ENCODE measurements at places on chromosomes 6 and 20. TPM values are rescaled to one million over a fixed set of nuclear protein-coding genes. Genes with fewer than 3 reads are reported as not detected.
A peak's percentile ranks its signal among the peaks of the same experiment; 100 is the strongest.

DNA sequence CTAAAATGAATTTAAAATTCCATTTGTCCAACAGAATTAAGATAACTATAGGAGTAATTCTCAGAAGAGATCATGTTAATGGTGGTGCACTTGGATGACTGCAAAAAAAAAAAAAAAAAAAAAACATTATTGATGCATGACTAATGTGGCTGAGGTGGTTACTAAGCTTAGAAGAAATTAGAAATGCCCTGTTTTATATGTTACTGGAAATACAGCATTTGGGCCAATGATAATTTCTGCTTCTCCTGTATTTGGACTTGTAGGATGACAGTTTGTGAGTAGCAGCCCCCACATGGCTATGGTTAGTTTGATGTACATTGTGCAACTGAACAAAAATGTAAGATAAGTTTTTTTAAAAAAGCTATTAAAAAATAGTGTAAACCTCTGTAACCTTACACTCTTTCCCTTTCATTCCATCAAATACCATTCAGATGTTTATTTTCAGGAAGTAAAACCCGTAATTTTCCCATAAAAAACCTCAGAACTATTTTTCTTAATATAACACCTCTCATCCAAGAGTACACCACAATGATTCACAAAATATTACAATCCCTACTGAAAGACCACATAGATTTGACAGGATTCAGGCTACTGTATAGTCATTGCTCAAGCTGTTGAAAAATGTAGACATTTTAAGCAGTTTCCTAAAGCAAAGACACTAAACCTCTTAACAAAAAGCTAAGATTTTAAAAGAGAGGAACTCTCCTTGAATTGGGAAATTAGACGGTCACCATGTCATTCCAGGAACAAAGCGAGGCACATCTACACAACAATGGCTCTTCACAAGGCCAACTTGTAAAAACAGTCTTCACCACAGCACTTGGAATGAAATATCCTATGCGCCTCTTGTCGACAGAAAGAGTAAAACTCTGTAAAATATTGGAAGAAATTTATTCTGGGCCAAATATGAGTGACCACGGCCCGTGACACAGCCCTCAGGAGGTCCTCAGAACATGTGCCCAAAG is 83.0 kb downstream of the WDR27 start:
- DNase-seq = no peak

GRCh38 chr6:1200409-1201101 is 111.3 kb upstream of the FOXQ1 start:
- no peak for DNase-seq

- DNase-seq = no peak
Measured at GRCh38 chr6:41257369-41258195, 28.9 kb downstream of the TREM1 start.

DNA sequence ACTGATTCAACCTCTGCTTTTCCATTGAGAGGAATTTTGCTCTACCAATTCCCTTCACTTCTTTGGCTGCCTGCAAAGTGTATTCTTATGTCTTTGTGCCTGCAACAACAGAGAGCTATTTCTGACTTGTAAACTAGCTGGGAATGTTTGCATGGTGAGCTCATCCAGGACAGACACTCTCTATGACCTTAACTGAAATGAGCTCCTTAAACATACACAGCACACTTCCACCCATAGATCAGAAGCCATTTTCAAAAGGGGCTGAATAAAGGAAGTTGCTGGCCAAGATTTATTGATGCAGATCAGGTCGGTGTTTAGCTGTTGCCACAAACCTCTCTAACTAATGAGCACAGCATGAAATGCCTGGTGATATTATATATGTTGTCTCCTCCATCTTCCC is 377.7 kb downstream of the BTBD9 start:
- DNase-seq = no peak

GRCh38 chr6:124858564-124858963 is 103.7 kb upstream of the RNF217 start:
- no peak for DNase-seq

DNA sequence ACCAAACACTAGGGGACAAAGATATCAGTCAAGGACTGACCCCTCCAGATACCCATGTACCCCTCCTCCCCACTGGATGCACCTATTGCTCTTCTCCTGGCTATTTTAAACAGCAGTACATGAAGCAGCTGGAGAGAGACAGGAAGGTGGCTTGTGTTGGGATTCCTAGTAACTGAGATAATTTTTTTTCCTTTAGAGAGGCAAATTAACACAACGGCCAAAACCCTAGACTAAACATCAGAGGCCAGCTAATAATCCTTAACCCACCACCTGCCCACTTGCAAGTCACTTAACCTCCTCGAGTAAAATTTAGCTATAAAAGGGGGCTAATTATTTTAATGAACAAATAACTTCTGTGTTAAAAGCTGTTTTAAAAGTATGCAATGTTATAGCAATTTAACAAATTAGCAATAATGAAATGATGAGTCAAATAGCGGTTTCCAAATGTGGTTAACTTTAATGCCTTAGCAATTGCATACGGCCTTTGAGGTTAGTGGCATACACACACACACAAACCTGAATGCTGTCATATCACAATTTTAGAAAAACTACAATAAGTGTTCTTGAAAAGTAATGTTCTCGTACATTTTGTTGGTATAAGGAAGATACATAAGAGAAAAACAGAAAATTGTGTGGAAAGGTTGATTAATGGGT is 151.7 kb downstream of the FRK start:
- no peak for DNase-seq

DNA sequence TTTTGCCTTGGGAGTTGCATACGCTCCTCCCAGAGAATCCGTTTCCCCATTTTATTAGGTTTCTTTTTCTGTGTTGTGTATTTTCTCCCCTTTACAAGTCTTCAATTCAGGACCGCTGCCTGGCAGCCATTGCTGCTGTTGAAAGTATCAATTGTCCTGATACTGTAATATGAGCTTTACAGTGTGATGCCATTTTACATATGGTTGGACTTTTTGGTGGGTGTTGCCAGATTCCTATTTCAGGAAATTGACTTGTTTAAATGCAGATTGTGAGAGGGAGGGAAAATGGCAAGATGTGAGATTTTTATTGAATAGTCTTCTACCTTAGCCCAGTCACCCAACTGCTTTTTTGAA is 1.2 kb downstream of the PANK2 start:
- no peak for DNase-seq

- no peak for DNase-seq
Measured at GRCh38 chr6:109345986-109346385, 36.3 kb downstream of the CD164 start.

DNA sequence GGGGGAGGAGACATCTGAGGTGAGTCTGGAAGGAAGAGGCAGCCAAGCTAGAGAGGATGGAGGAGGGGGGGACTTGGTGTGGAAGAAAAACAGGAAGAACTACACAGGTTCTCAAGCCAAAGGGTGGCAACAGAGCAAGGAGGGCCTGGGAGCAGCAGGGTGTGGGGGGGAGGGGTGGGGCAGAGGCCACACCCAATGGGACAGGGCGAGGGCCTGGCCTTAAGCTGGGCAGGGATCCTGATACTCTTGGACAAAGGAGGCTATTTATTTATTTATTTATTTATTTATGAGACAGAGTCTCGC is 359.0 kb downstream of the ZFAND3 start:
- DNase-seq = no peak

GRCh38 chr20:46305331-46305972 is 2.8 kb downstream of the CDH22 start:
- DNase-seq = no peak

DNA sequence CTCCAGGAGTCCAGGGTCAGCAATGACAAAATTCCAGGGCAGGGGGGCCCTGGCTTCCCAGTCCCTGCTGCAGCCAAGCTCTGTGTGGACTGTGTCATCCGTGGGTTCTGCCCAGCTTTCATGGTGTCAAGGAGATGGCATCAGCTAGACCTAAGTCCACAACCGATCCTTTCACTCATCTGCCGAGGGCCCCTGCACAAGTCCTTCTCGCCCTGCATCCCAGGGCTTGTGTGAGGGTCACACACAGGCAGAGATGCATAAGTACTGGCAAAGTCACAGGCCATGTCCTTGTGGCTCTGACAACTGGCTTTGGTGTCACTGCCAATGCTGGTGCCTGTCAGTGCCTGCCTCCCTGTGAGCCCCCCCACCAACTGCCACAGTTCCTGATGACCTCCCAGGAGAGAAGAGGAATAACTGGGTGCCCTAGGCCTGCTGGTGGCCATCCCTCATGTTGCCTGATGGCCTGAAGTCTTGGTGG is 181.4 kb upstream of the CST7 start:
- no peak for DNase-seq

GRCh38 chr6:15893556-15894253 is 230.9 kb upstream of the DTNBP1 start:
- no peak for DNase-seq

- DNase-seq = no peak
Measured at GRCh38 chr6:8195040-8195713, 92.8 kb upstream of the EEF1E1 start.

GRCh38 chr6:43924222-43924702 is 154.3 kb downstream of the VEGFA start:
- DNase-seq = peak; percentile 47

GRCh38 chr6:109477725-109478124 is 5.3 kb downstream of the ZBTB24 start:
- no peak for DNase-seq

DNA sequence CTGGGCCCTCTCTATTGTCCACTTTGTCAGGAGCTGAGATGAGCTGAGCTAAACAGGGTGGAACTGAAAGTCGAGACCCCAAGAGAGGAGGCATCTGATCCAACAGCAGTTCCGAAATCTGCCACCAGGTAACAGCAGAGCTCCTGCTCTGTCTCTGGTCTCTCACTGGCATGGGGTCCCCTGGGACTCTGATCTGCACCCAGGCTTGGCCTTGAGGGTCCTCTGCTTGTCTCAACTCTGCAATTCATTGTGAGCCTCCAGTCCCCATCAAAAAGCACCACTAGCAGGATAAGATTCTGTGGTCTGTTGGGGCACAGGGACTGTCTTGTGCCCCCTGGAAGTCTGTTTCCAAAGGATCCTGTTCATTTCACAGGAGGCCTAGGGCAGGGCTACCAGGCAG is 62.5 kb upstream of the TOP1 start:
- DNase-seq = no peak

DNA sequence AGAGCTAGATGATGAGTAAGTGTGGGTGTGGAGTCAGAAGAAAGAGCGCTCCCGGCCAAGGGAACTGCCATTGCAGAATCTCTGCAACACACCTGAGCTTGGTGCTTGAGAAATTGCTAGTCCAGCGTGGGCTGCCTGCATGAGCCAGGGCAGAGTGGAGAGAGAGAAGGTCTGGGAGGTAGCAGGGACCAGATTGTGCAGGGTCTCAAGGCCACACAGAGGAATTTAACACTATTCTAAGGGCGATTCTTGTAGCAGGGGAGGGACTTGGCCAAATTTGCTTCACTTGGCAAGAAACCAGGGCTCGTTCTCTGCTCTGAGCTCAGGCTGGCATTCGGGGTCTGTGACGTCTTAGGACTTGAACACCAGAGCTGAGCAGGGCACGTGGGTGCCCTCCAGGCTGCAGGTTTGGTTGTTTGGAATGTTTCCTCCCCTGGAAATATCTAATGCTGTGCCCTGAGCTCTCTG is 53.5 kb downstream of the BCAS4 start:
- no peak for DNase-seq

- no peak for DNase-seq
Measured at GRCh38 chr6:45480752-45481415, 103.2 kb upstream of the SUPT3H start.

DNA sequence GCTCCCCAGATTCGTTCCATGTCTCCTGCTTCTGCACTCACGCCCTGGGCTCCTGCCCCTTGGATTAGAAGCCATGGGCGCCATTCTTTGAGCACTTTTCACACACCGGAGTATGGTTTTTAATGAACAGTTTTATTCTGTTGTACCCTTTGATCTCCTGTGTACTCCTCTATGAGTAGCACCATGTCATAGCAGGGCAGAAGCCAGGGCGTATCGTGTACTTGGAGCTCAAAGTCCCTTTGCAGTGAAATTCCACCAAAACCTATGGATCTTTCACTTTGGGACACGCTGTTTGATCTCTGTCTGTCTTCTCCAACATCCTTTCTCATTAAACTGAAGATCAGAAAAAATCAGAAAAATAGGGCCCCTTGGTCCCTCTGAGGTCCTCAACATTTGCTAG is 275.3 kb downstream of the NRN1 start:
- no peak for DNase-seq

GRCh38 chr20:46945465-46945864 is 50.8 kb downstream of the EYA2 start:
- no peak for DNase-seq

- DNase-seq = no peak
Measured at GRCh38 chr20:63624486-63624885, 2.4 kb downstream of the GMEB2 start.

GRCh38 chr6:3242768-3243167 is 15.3 kb upstream of the TUBB2B start:
- no peak for DNase-seq

Gene EYA4
- not detected for total RNA-seq

Gene ENPP5
- 0.56 TPM for total RNA-seq

Gene PPP1R3G
- not detected for total RNA-seq

Gene DEFB132
- total RNA-seq = not detected

Gene GNAS-AS1
- total RNA-seq = 1.1 TPM

Gene TSHZ2
- total RNA-seq = 25.8 TPM

Gene PPP1R3D
- 10.1 TPM for total RNA-seq

Gene VARS1
- 71.0 TPM for total RNA-seq

Gene BEND6
- not detected for total RNA-seq

Measured in T-cell (primary cell).